ENCODE measurements at places on chromosomes 3 and 15. TPM values are rescaled to one million over a fixed set of nuclear protein-coding genes. Genes with fewer than 3 reads are reported as not detected.
A peak's percentile ranks its signal among the peaks of the same experiment; 100 is the strongest.

DNA sequence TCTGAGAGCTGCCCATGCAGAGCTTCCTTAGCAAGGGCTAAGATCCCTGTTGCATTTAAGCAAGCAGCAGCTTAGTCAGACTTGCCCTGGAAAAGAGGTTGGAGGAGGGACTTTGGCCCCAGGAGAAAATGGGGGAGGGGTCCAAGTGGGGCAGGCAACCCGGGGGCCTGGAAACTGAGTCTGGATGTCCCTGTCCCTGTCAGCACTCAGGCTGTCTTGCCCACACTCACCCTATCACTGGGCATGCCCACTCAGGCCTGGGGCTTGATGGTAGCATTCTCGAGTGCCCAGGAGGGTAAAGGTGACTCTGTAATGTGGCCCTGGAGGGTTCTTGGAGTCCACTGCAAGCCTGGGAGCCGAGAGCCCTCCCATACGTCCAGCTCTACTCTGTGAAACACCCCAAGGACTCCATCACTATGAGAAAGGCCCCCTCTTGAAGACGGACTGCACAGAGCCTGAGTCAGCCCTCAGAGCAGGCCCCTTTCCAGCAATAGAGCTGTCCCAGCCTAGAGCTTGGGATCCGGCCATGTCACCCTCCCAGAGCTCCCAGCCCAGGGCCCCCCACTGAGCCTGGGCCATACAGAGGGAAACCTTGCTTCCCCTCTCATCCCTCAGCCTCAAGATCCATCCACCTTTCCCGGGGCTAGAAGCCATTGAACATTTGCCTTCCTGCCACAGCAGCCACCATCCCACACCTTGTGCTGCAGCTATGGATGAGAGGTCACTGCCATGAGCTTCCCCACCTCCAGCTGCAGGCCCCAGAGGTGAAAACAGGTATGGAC lies 13.4 kb downstream of the MYL3 start:
- no peak overlapping the region for H3K4me3 ChIP-seq
- peak overlapping the region; percentile 78 for H3K27ac ChIP-seq
- DNase-seq: no peak
- no peaks in the 10 kb centered on the region for H3K36me3 ChIP-seq

GRCh38 chr15:38225381-38225780 lies 27.3 kb upstream of the SPRED1 start:
- no peaks in the 10 kb centered on the region for H3K36me3 ChIP-seq
- peaks cover 7% of the 10 kb centered on the region for H3K4me1 ChIP-seq
- H3K27ac ChIP-seq: no peak overlapping the region
- H3K4me3 ChIP-seq: no peak overlapping the region
- no peak for DNase-seq
- no peaks in the 10 kb centered on the region for H3K27me3 ChIP-seq

GRCh38 chr15:81480645-81481053 lies 106.6 kb upstream of the TMC3 start:
- no peak overlapping the region for H3K27ac ChIP-seq
- H3K27me3 ChIP-seq: no peaks in the 10 kb centered on the region
- peak; percentile 86 for DNase-seq
- no peaks in the 10 kb centered on the region for H3K36me3 ChIP-seq
- peaks cover 6% of the 10 kb centered on the region for H3K4me1 ChIP-seq

DNA sequence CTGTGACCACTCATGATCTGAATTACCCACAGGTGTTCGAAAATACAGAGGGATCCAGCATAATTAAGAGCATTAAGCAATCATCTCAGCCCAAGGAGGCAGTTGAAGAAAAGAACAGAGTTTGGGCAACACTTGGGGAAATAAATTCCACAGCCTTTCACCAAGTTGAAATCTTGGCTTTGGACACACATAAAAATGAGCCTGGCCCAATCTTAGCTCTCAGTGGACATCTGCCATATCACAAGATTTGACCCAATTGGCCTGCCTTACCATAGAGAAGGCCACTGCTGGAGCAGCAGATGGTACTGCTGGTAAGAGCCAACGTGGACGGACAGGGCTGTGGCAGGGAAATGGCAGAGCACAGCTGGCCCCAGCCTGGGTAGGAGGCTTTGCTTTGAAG lies 13.0 kb downstream of the FOXP1 start:
- no peaks in the 10 kb centered on the region for H3K36me3 ChIP-seq
- no peaks in the 10 kb centered on the region for H3K27me3 ChIP-seq
- H3K4me3 ChIP-seq: no peak overlapping the region
- no peaks in the 10 kb centered on the region for H3K4me1 ChIP-seq
- no peak overlapping the region for H3K27ac ChIP-seq
- no peak for DNase-seq

Gene U2SURP
- 86.1 TPM for total RNA-seq

- no peaks in the 10 kb centered on the region for H3K36me3 ChIP-seq
- H3K4me1 ChIP-seq: no peaks in the 10 kb centered on the region
- no peak for DNase-seq
- no peaks in the 10 kb centered on the region for H3K27me3 ChIP-seq
- no peak overlapping the region for H3K27ac ChIP-seq
Observed at GRCh38 chr3:192187485-192188051, 539.8 kb downstream of the FGF12 start.

Data from hepatocyte (in vitro differentiated cells).